Activated CD4-positive, alpha-beta memory T cell treated with anti-CD3 and anti-CD28 coated beads, Interleukin-2, amount 10 ng/mL, durations not matched to agents 7 days and 5 days (primary cell): ENCODE measurements at places on chromosomes 11 and 22.

GRCh38 chr11:66728693-66729385 lies at the start of gene SPTBN2:
Gene SPTBN2, minus strand, starts transcription at chr11:66729216. Its CDS starts 7,976 bp downstream, at chr11:66721240.
- DNase-seq = no peak

DNA sequence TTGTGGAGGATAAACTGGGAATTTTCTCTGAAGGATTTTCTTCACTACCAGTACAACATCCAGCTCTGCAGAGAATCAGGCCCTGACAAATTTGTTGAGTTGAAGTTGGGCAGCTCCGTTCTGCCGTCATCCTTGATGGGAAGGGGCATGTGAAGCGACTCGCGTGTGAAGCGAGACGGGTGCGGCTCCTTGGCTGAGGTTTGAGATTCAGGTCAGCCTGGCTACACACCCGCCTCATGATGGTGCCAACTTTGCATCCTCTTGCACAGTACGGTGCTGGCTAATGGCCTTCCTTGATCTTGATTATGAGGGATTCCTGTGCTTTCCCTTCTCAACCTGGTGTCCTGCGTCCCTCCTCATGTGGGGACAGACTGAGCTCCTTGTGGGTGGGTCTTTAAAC lies 19.7 kb upstream of the CDC42EP2 start:
- DNase-seq = no peak

- DNase-seq = no peak
These were observed 45.3 kb downstream of the PC start for GRCh38 chr11:66912911-66913310.

DNA sequence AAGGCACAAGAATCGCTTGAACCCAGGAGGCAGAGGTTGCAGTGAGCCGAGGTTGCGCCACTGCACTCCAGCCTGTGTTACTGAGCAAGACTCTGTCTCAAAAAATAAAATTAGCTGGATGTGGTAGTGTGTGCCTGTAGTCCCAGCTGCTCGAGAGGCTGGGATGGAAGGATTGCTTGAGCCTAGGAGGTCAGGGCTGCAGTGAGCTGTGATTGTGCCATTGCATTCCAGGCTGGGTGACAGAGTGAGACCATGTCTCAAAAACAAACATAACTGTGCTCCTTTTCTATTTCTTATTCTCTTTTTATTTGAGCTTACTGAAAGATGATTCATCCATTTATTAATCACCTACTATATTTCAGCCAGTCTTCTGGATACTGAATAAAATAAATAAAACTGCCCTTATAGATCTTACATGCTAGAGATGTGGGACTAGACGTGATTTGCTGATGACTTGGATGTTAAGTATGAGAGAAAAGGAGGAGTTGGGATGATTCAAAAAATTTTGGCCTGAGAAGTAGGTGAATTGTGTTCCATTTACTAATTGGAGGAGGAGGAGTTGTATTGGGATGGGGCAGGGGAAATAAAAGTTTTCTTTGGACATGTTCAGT lies 18.0 kb downstream of the PAAF1 start:
- DNase-seq = no peak
